ENCODE measurements at places on chromosomes 11 and 22.
A peak's percentile ranks its signal among the peaks of the same experiment; 100 is the strongest.

- no peak for DNase-seq
Observed at GRCh38 chr11:3890806-3891205, 35.3 kb downstream of the STIM1 start.

- DNase-seq = no peak
Observed at GRCh38 chr11:12689029-12689755, 15.0 kb downstream of the TEAD1 start.

GRCh38 chr11:32890843-32891656 is 1.6 kb upstream of the QSER1 start:
- no peak for DNase-seq

DNA sequence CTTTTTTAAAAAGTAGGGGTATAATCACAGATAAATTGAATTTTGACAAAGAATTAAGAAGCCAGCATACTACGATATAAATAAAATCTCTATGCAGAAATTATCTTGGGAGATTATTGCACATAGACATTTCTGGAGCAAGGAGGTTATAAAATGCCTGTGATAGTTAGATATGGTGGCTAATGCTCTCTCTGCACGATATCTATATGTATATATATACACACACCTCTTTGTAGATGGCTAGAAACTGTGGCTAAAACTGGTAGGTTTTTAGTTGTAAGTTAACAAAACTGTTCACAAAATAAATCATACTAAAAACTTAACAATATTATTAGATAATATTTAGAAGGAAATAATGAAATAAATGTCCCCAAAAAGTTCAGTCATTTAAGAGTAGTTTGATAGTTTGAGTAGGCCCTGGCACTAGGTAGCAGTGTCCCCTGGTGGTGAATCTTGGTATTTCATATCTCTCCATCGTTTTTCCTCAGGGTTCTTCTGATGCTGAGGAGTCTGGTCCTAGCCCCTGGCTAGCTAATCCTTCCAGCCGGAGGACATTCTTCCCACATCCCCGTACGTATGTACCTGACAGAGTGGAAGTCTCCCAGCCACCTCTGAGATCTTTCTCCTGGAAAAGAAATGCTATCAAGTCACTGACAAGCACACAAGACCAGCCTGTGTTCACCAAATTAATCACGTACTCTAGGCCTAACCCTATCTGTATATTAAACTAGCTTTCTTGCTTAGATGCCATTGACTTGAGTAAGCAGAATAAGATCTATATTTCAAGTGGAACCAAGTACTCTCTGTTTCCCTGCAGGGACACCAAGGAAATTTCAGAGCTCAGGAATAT is 32.2 kb downstream of the ART5 start:
- DNase-seq = no peak

DNA sequence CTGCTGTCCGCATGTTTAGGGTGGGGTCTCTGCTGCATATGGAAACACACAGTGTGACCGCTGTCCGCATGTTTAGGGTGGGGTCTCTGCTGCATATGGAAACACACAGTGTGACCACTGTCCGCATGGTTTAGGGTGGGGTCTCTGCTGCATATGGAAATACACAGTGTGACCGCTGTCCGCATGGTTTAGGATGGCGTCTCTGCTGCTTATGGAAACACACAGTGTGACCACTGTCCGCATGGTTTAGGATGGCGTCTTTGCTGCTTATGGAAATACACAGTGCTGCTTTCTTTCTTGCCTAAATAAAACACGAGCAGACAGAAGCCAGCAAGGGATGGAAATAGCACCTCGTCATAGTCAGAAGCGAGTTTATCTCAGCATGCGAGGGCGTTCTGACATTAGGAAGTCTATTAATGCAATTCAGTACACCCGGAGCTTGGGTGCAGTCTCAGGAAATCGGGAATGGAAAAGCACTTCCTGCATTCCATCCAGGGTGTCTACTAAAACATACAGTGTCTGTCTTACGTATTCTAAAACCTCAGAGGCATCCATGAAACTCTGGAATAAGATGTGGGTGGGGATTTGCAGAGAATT is 32.6 kb upstream of the TOLLIP start:
- DNase-seq = peak; percentile 46

DNA sequence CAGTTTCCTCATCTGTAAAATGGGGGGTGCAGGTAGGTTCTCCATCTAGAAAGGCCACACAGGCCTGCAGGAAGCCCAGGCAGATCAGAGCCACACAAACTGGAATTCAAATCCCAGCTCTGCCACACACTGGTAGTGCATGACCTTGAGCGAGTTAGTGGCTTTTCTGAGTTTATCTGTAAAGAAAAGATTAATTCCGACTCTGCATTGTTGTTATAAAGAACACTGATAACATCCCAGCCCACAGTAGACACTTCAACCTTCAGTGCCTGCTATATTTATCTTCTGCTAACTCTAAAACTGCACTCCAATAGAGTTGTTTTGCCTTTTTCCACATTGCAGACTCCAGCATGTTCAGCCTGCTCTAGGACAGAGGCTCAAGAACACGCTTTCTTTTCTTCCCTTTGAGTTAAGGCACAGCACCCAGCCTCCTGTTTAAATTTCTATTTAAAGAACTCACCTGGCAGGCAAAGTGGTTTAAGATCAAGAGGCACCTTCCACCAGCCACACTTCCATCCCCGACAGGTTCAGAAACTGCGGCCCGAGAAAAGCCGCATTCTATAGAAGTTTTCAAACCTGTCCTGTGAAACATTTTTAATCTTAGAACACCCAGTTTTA is 133.9 kb downstream of the PLEKHA7 start:
- no peak for DNase-seq

Measured in stomach (tissue), 19 donors.